ENCODE measurements at places on chromosomes 11 and 22.
A peak's percentile ranks its signal among the peaks of the same experiment; 100 is the strongest.

GRCh38 chr11:36316049-36316448 is 20.0 kb downstream of the PRR5L start:
- no peak for DNase-seq

GRCh38 chr11:108729227-108729871 is 64.5 kb downstream of the DDX10 start:
- no peak for DNase-seq

DNA sequence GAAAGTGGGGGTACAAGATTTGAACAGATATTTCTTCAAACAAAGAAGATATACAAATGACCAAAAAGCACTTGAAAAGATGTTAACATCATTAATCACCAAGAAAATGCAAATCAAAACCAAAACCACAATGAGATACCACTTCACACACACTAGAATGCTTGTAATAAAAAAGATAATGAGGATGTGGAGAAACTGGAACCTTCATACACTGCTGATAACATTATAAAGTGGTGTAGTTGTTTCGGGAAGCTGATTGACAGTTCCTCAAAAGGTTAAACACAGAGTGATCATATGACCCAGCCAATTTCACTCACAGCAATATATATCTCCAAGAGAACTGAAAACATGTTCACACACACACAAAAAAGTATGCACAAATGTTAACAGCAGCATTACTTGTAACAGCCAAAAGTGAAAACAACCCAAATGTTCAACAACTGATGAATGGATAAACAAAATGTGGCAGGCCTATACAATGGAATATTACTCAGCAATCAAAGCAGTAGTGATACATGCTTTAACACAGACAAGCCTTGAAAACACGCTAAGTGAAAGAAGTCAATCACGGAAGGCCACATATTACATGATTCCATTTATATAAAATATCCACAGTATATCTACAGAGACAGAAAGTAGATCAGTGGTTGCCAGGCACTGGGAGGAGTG is 15.1 kb downstream of the PITPNB start:
- no peak for DNase-seq

GRCh38 chr22:19665784-19666672 is 48.3 kb upstream of the SEPTIN5 start:
- no peak for DNase-seq

DNA sequence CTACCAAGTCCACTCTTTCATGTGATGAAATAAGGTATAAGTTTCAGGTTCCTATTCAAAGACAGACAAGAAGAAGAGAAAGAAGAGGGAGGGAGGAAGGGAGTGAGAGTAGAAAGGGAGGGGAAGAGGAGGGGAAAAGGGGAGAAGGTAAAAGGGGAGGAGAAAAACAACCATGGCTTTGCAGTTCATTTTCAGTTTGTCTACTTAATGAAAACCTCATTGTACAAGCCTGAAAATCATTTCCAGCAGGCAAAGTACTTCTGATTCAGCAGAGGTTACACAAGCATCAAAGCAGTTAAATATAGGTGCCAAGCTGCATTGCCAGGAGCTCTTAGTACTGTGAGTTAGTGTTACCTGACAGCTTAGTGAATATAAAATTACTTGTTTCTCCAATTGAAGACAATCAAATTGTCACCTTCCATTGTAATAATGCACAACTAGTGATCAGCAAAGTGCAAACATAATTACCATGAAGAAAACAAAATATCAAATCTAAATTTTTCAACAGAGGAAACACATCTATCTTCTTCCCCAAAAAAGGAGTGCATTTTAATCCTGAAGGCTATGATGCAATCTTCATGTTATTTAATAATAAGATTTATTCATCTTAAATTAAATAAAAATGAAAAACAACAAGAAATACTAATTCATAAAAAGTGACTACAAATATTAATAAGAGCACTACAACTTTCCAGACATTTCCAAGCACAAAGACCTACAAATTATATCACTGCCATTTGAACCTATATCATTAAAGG is 8.2 kb downstream of the SOX6 start:
- DNase-seq = no peak

DNA sequence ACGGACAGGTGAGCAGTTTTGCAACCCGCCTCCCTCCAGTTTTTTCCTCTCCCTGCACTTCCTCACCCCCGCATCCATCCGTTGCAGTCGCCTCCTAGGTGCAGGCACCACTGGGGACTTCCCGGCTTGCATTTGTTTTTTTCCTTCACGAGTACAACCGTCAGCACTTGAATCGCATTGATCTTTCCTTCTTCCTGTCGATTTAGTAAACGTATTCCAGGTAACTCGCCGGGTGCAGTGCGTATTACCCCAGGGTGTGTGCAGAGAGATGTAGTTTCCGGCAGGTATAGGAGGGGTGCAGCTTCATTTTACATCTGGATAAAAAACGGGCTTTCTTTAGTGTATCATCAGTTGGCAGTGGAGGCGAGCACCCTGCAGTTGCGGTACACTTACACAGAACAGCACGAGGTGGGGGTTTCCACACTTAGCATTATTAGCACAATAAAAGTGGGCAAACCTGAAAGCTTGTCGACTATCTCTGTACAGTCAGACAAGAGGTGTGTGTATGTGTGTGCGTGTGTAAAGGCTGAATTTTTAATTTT is at the start of gene SORL1-AS1:
TSS of gene SORL1-AS1 (minus strand) at position 359 of the 542 bp plus-strand sequence.
- DNase-seq = peak; percentile 72

DNA sequence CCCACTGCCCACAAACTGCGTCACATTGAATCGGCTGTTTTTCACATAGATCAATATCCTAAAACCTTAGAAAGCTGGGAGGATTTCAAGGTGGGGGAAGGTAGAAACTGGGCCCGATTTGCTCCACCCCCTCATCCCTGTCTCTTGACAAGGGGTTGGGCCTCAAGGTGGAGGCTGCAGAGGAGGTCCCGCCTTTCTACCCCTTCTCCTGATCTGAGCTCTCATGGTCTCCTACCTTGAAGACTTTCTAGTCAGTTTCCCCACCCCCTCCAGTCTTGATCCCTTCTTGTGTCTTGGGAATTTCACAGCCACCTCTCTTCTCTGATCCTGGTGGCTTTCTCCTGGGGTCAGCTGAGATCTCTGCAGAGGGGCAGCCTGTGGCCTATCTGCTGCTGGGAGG is 4.5 kb upstream of the STARD10 start:
- DNase-seq = no peak

DNA sequence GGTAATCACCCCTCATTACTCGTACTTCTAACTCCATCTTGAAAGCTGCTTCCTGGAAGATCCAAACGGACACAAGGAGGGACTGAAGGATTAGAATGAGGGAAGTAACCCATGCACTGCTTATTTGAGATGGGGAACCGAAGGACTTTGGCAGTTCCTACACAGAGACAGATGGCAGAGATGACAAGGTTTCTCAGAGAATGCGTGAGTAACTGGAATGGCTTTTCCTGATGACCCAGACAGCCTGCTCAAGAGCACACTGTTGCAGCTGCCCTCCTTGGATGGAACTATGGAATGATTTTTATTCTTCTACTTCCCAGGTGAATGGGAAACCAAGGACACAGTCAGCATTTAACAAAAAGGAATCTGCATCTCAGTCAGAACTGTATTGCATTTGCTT is 7.3 kb downstream of the KCNJ11 start:
- DNase-seq = no peak

- DNase-seq = no peak
These were observed 11.0 kb downstream of the RASD2 start for GRCh38 chr22:35551549-35552177.

GRCh38 chr11:109911488-109911887 is 181.7 kb upstream of the ZC3H12C start:
- DNase-seq = no peak

GRCh38 chr11:128424851-128425285 is 162.5 kb downstream of the ETS1 start:
- DNase-seq = no peak

DNA sequence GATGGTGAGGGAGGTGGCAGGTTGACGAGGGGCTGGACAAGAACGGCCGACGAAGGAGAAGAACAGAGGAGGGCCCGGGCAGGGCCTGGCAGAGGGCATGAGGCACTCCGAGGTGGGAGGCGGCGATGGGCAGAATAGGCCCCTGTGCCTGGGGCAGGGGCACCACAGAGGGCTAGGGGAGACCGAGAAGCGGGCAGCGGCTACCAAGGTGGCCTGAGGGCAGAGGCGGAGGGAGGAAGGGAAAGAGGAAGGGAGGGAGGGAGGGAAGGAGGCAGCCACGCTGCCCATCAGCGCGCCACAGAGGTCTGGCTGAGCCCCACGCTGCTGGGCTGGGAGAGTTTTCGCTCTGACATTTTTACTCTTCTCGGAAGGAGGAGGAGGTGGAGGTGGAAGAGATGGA is 11.3 kb downstream of the LSP1 start:
- no peak for DNase-seq

DNA sequence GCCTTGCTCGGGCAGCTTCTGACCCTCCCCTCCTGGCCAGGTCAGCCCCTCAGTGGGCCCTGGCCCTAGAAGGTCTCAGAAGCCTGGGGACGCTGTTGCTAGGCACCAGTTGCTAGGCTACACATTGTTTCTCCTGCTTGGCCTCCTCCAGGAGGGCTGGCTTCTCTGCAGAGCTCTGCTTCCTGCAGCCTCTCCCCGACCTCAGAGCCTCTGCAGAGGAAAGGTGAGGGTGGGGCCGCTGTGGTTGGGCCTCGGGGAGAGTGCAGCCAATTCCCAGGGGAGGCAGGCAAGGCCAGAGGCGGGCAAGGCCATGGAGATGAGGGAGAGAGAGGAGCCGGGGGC is 27.6 kb upstream of the LRRC10B start:
- DNase-seq = no peak

DNA sequence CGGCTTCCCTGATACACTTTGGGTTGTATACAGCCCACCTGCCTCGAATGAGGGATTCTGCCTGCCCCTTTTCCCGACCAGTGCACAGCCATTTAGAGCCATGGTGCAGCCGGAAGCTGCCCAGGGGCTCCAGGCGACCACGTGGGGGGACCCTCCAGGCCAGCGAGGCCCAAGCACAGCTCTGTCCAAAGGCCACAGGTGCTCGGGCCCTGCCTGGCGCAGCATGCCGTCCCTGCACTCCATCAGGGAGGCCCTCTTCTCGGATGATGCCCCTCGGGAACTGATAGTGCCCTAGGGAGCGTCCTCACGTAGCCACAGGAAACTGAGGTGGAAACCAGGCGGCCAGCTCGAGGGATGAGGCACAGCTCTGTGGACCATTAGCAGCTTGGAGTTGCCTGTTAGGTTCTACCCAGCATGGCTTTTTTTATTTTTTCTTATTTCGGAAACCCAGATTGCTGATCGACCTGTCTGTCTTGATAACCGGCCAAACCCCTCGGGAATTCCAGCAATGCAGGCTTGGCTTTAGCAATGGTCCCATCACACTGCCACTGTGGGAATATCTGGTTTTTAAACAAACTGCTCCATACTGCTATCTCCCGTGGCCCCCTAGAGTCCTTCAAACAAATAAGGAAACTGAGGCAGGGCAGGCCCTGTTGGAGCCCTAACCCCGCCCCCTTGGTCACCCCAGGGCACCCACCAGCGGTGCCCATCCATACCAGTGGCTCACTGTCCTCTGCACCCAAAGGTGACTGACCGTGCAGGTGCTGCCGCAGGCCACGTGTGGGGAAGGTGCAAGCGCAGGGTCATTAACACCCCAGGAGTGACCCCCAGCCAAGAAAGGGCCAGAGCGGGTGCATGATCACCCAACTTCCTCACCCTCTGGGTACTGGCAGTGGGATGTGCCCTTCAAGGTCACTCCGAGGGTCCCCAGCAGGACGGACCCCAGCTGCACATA is 8.0 kb downstream of the ANO1 start:
- DNase-seq = no peak

GRCh38 chr22:22046370-22046769 is 63.8 kb upstream of the TOP3B start:
- DNase-seq = no peak

Measured in activated T-cell treated with anti-CD3 and anti-CD28 coated beads, Interleukin-2, amount 50 U/mL, for 48 hours (primary cell).